Epithelial cell of umbilical artery (primary cell): ENCODE measurements at places on chromosomes 4 and X. TPM values are rescaled to one million over a fixed set of nuclear protein-coding genes. Genes with fewer than 3 reads are reported as not detected.

OCIAD1 gene
- total RNA-seq: 69.2 and 97.4 TPM in 2 replicates

TEX13D gene
- total RNA-seq: not detected in 2 replicates

ARX gene
- total RNA-seq: not detected in 2 replicates

HDX gene
- total RNA-seq: 4.2 and 10.3 TPM in 2 replicates

ADAMTS3 gene
- total RNA-seq: 1.4 and 1.6 TPM in 2 replicates
